ENCODE measurements at places on chromosomes 13 and 19.
A peak's percentile ranks its signal among the peaks of the same experiment; 100 is the strongest.

GRCh38 chr13:75785130-75785529, 149.0 kb downstream of the LMO7 start:
- no peak for DNase-seq

DNA sequence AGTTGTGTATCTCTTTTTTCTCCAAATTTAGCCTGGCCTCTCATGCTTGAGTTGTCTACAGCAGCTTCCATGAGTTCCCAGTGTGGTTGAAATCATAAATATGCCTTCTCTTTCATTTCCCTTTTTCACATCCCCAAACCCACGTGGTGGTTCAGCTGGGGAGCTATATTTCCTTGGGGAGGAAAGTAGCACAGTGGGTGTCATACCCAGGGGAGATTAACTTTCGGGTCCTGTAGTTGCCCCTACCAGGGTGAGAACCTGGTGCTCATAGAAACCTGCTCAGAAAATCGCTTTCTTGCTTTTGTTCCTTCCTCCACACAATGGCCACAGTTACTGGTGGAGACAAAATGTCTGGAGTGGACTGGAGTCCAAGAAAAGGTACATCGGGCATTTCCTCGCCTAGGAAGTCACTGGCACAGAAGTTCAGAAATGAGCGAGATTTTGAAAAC, 7.0 kb upstream of the LILRA4 start:
- DNase-seq: no peak

- no peak for DNase-seq
Observed at GRCh38 chr19:13176345-13176744, 26.1 kb downstream of the IER2 start.

DNA sequence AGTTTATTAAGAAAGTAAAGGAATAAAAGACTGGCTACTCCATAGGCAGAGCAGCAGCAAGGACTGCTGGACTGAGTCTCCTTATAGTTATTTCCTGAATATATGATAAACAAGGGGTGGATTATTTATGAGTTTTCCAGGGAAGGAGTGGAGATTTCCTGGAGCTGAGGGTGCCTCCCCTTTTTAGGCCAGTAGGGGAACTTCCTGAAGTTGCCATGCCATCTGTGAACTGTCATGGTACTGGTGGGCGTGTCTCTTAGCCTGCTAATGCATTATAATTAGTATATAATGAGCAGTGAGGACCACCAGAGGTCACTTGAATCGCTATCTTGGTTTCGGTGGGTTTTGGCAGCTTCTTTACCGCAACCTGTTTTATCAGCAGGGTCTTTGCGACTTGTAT, 13.5 kb downstream of the ZSCAN5A start:
- no peak for DNase-seq

DNA sequence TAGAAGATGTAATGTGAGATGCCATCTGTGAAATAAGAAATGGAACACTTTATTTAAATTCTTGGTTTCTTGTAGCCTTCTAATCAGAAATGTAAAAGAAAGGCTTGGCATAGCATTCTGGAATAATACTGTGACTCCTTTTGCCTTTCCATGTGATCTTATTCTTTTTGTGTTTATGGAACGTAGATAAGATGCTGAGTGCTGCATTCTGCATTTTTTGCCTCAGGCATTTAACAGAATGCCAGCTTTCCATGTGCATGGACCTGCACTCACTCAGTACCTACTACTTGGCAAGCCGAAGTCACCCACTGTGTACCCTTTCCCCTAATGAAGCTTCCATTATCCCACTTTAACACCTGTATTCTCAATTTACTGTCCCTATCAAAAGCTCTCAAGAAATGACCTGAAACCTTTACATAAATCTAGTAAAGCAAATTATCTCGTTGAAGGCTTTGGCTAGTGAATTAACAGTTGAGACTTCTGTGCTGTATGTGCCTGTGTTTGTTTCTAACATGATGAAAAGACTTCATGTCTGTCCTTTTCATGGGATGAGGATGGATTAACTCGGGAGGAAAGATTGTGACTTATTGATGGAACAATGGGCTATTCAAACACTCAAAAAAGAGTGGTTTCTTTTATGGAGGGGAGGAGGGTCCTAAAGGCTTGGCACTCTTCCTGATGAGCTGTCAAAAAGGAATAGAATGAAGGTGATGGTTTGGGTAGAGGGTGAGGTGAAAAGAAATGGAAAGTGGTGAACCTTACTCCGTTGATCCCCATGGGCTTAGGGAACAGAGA, 44.7 kb upstream of the FRY start:
- DNase-seq: no peak

DNA sequence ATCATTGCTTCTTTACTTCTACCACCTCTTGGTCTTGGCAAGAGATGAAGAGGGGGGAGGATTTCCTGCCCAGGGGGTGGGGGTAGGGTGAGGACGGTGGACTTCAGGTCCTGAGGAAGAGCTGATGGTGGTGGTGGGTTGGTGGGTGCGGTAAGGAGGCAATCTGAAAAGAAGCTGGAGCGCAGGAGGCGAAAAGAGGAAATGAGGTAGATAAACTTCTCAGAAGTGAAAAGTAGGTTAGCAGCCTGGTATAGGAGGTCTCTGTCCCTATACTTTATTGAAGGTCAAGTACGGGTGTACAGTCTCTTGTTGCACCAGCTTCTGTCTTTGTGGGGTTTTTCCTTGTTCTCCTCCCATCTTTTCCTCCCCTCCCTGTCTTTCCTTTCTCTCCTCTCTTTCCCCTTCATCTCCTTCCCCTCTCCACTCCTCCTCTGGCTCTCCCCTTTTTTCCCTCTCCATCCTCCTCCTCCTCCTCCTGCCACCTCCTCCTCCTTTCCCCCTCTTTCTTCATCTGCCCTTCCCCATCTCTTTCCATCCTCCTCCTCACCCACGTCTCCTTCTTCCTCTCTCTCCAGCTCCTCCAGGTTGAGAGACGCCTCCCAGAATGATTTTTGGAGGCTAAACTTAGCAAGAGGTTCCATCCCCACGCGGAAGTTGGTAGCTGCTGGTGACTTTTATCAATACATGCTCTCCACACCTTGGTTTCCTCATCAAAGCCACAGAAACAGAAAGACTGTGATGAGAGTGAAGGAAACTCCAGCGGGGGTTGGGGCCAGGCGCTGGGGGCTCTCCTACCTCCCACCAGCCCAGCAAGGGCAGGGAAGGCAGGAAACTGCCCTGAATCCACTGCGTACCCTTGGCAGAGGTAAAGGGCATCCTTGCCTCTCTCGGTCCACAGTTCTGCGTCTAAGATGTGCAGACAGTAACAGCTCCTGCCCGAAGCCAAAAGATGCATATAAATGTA, 15.3 kb downstream of the TNFSF14 start:
- DNase-seq: peak; percentile 50
